ENCODE measurements at places on chromosomes 7 and 10. TPM values are rescaled to one million over a fixed set of nuclear protein-coding genes. Genes with fewer than 3 reads are reported as not detected.

The DKK1 gene
- total RNA-seq = not detected

- no peak overlapping the region for H3K4me3 ChIP-seq
- no peaks in the 10 kb centered on the region for H3K27me3 ChIP-seq
- no peak for DNase-seq
- no peak overlapping the region for H3K27ac ChIP-seq
- H3K36me3 ChIP-seq = no peaks in the 10 kb centered on the region
Observed at GRCh38 chr7:138992052-138992531, 10.9 kb upstream of the KIAA1549 start.

DNA sequence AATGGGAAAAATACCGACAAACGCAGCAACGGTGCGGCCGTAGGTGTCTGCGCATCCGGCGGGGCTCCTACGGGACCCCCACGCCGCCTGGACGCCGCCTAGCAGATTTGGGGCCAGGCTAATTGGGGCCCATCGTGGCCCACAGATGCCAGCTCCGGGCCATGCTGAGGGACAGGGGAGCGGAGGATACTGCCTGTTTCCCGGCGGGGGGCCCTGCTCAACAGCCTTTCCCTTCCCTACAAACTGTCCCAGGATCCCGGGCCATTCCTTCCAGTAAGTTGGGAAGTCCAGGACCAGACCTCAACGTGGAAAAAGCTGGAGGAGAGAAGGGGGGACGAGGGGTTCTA, 21.7 kb upstream of the GPER1 start:
- no peaks in the 10 kb centered on the region for H3K36me3 ChIP-seq
- no peaks in the 10 kb centered on the region for H3K4me1 ChIP-seq
- no peak overlapping the region for H3K27ac ChIP-seq
- no peaks in the 10 kb centered on the region for H3K27me3 ChIP-seq
- H3K4me3 ChIP-seq = no peak overlapping the region

- no peaks in the 10 kb centered on the region for H3K36me3 ChIP-seq
- H3K4me3 ChIP-seq = no peak overlapping the region
- H3K4me1 ChIP-seq = no peaks in the 10 kb centered on the region
- DNase-seq = no peak
- H3K27me3 ChIP-seq = no peaks in the 10 kb centered on the region
Observed at GRCh38 chr7:22786290-22786932, 36.2 kb downstream of the TOMM7 start.

DNA sequence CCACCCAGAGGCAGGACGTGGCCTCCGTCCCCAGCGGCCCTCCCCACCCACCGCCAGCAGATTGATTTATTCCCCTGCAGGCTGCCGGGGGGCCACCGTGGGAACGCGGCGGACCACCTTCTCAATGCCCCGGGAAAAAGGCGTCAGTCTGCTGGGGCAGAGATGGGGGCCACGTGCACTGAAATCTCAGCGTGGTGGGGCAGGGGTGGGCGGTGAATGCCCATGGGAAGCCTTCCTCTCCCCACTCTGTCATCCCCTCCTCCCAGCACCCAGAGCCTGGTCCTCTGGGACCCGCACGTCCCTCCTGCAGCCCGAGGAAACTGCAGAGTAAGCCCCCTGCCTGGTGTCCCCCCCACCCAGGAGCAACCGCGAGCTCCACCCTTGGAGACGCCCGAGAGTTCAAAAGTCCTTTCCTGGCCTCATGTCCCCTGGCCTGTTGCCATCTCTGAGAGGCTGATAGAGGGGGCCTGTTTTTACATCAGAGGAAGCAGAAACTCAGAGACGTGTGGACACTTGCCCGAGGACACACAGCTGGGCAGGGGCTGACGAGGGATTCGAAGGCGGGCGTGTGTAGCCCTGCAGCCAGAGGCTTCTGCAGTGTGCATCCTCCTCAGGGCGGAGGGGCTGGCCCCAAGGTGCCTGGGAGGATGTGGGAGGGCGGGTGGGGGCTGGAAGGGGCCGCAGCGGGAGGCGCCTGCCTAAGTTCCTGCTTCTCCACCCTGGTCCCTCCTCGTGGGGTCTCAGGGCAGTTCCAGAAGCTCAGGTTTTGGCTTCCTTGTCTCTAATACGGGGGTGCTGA, 21.8 kb downstream of the UNCX start:
- H3K27me3 ChIP-seq = no peaks in the 10 kb centered on the region
- DNase-seq = no peak
- no peak overlapping the region for H3K4me3 ChIP-seq
- H3K36me3 ChIP-seq = no peaks in the 10 kb centered on the region
- no peaks in the 10 kb centered on the region for H3K4me1 ChIP-seq
- H3K27ac ChIP-seq = no peak overlapping the region

DNA sequence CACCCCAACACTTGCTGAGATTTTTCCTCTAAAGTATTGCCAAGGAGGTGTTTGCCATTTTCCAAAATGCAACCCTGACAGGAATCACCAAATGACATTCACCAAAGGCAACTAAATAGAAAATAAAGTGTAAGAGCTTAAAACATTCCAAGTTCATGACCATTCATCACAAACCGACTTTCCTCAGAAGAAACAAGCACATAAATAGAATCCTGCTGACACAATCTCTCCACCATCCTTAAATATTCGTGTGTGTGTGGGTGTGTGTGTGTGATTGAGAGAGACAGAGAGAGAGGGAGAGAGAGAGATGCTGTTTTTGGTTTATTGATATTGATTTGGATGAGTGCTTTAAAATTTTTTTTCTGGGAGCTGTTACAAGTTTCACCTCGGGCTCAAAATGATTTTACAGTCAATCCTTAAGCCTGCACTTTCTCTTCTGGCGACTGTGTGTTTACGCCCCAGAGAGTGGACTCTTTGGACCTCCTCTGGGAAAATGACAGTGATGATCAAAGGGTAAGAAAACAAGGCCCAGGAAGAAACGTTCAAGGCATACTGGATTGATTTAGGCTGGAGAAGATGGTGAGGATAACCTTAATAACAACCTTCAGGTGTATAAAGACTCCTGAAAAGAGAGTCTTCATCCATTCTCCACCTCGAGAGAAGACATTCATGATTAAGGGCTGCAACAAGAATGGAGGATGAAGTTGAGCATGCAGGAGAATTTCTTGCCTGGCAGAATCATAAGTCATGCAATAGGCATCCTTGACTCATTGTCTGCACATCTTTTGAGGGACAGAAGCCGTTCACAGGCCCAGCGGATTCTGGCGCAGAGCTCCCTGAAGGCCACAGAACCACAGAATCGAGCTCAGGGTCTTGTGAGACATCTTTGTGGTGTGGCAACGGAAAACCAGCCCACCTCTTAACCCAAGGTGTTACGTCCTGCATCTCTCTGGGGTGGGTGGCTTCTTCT, 104.4 kb upstream of the FGFR2 start:
- no peak for DNase-seq
- no peaks in the 10 kb centered on the region for H3K27me3 ChIP-seq
- H3K36me3 ChIP-seq = no peaks in the 10 kb centered on the region
- H3K27ac ChIP-seq = no peak overlapping the region
- no peak overlapping the region for H3K4me3 ChIP-seq

GRCh38 chr7:149773446-149774236, at the start of gene ZNF467:
Gene ZNF467 (minus strand): TSS chr7:149773588. CDS start chr7:149771032, 2,556 bp downstream.
- peak within 1 kb of the TSS; percentile 81 for H3K27ac ChIP-seq
- peak; percentile 77 for DNase-seq
- no peaks in the 10 kb centered on the region for H3K4me1 ChIP-seq
- peak within 1 kb of the TSS; percentile 48 for H3K4me3 ChIP-seq

GRCh38 chr10:137606-138005, 2.4 kb downstream of the ZMYND11 start:
- H3K27me3 ChIP-seq = no peaks in the 10 kb centered on the region
- no peaks in the 10 kb centered on the region for H3K36me3 ChIP-seq
- DNase-seq = no peak
- no peak overlapping the region for H3K27ac ChIP-seq
- H3K4me3 ChIP-seq = no peak overlapping the region
- peaks cover 5% of the 10 kb centered on the region for H3K4me1 ChIP-seq

GRCh38 chr10:67086327-67087134, 160.7 kb downstream of the LRRTM3 start:
- H3K4me3 ChIP-seq = no peak overlapping the region
- no peaks in the 10 kb centered on the region for H3K36me3 ChIP-seq
- H3K4me1 ChIP-seq = no peaks in the 10 kb centered on the region
- no peaks in the 10 kb centered on the region for H3K27me3 ChIP-seq
- no peak for DNase-seq
- H3K27ac ChIP-seq = no peak overlapping the region
